Upper lobe of left lung (tissue), 6 donors: ENCODE measurements at places on chromosomes 5 and 9. TPM values are rescaled to one million over a fixed set of nuclear protein-coding genes. Genes with fewer than 3 reads are reported as not detected.

PCDH1 gene
- total RNA-seq, result 88.0 TPM

RAD23B gene
- total RNA-seq, result 33.5 TPM

SPATA31C1 gene
- total RNA-seq, result not detected

OR13D1 gene
- total RNA-seq, result not detected

DIRAS2 gene
- not detected for total RNA-seq

PCDHGA4 gene
- 2.6 TPM for total RNA-seq

SAXO1 gene
- not detected for total RNA-seq

TAL2 gene
- not detected for total RNA-seq

CDX1 gene
- total RNA-seq, result 0.17 TPM

GRCh38 chr9:109052416-109052815 lies 39.1 kb upstream of the CTNNAL1 start:
- H3K4me3 ChIP-seq, result no peak overlapping the region
- no peak for DNase-seq
- H3K36me3 ChIP-seq, result peaks cover 47% of the 10 kb centered on the region
- H3K27ac ChIP-seq, result no peak overlapping the region
- peaks cover 6% of the 10 kb centered on the region for H3K4me1 ChIP-seq

DNA sequence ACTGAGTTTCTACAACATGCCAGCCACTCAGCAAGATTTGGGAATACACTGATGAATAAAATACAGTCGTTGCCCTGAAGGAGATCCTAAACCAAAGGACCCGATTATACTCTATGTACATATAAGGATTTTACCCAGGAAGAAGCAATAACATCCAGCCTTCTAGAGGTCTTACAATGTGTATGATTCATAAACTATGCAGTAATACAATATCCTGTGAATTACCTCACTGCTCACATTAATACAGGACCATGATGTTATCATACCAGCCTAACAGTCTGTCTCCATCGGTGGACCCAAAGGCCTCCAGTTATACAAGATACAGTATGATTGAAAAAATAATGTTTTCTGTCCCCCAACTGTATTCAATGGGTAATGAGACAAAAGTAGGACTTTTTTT lies 310.5 kb upstream of the TRPM3 start:
- no peak for DNase-seq
- no peak overlapping the region for H3K4me3 ChIP-seq
- no peaks in the 10 kb centered on the region for H3K36me3 ChIP-seq
- no peaks in the 10 kb centered on the region for H3K27me3 ChIP-seq
- no peak overlapping the region for H3K27ac ChIP-seq

GRCh38 chr9:113154471-113154870 lies 3.7 kb downstream of the SLC31A2 start:
- H3K27ac ChIP-seq, result peak overlapping the region; percentile 31
- no peaks in the 10 kb centered on the region for H3K27me3 ChIP-seq
- peaks cover 30% of the 10 kb centered on the region for H3K4me1 ChIP-seq
- peaks cover 23% of the 10 kb centered on the region for H3K36me3 ChIP-seq
- peak overlapping the region; percentile 18 for H3K4me3 ChIP-seq
- DNase-seq, result peak; percentile 60

DNA sequence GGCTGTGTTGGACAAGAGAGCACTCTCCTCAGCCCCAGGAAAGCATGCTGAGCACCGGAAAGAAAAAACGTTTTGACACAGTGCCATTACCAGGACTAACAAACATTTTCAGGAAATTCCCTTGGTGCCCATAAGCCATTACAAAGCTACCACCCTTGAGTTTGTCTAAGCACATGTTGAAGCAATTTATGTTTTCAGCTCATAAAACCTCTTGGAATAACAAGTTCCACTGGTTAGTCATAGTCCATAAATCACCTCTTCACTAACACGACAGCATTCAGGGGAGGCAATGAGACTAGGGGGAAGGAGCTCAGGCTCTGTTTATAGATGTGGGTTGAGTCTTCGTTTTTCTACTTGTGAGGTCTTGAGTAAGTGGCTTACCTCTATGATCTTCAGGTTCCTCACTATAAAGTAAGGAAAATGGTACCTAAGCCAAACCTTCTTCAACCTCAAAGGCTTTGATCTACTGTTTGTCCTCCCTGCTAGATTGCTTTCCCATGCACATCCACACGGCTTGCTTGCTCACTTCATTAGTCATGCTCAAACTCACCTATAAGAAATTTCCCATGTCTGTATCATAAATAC lies 65.4 kb downstream of the DRD1 start:
- no peaks in the 10 kb centered on the region for H3K36me3 ChIP-seq
- H3K27me3 ChIP-seq, result no peaks in the 10 kb centered on the region
- no peak for DNase-seq
- H3K4me3 ChIP-seq, result no peak overlapping the region

GRCh38 chr9:23324511-23324910 lies 501.5 kb downstream of the ELAVL2 start:
- no peak overlapping the region for H3K4me3 ChIP-seq
- no peak overlapping the region for H3K27ac ChIP-seq
- H3K4me1 ChIP-seq, result no peaks in the 10 kb centered on the region
- H3K36me3 ChIP-seq, result no peaks in the 10 kb centered on the region
- H3K27me3 ChIP-seq, result no peaks in the 10 kb centered on the region

DNA sequence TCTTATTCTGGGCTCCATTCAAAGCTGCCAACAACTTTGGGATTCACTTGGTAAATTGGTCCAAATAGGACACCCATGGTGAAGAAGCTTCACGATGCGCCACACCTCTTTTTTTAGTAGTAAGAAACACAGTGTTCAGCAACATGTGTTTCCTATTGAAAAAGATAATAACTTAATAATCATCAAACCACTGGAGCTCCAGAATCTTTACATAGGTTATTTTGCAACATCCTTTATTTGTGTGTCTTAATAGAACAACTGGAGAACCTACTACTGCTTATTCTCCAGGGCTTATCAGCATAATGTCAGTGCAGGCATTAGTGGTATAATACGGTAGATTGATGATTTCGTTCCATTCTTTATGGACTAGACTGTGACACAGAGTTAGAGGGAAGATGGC lies 63.3 kb upstream of the DAPK1 start:
- no peaks in the 10 kb centered on the region for H3K4me1 ChIP-seq
- no peaks in the 10 kb centered on the region for H3K27me3 ChIP-seq
- H3K36me3 ChIP-seq, result no peaks in the 10 kb centered on the region
- H3K27ac ChIP-seq, result no peak overlapping the region
- no peak for DNase-seq

DNA sequence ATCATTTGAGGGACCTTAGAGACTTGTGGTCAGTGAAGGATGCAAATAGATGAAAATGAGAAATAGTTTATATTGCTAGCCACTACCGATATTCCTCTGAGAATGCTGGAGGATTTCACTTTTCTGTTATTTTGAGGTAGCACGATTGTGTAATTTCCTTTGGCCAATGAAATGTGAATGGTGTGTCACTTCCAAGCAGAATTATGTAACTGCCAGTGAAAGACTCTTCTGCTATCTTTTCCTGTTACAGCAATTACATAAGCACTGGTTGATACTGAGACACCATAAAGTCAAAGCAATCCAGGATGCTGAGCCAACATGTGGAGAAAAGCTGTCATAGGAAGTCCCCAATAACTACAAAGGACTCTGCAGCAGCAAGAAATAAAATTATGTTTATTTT lies 3.6 kb upstream of the PCDHA2 start:
- H3K4me3 ChIP-seq, result no peak overlapping the region
- DNase-seq, result no peak
- H3K27me3 ChIP-seq, result no peaks in the 10 kb centered on the region

DNA sequence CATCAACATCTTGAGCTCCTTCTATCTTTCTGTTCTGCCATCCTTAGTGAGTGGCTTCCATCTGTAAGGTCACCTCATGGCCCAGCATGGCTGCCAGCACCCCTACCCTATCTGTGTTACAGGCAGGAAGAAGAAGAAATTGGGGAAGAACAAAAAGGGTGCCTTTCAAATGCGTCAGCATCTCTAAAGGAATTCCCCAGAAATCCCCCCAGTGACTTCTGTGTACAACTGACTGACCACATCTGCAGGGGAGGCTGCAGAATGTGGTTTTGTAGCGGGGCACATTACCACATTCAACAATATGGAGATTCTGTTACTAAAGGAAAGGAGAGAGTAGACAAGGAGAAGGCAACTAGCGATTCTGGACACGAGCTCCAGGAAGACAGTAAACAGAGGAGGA lies 40.1 kb downstream of the ALG2 start:
- H3K27ac ChIP-seq, result peak overlapping the region; percentile 28
- no peaks in the 10 kb centered on the region for H3K36me3 ChIP-seq
- DNase-seq, result no peak
- no peaks in the 10 kb centered on the region for H3K27me3 ChIP-seq

DNA sequence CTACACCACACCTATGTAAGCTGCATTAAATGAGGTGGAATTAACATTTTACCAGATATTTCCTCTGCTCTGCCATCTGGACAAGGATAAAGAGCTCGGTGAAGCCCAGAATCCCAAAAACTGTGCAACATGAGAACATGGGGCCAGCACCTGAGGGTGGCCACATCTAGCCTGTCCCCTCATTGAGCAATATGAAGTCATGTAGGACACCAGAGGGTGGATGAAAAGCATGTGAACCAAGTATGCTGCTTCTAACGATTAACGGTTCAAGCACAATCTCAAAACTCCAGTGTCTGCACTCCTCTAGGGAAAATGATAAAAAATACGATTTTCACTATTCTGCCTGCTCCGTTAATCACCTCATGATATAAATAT lies 545.8 kb downstream of the EBF1 start:
- no peaks in the 10 kb centered on the region for H3K27me3 ChIP-seq
- no peak for DNase-seq
- H3K4me1 ChIP-seq, result no peaks in the 10 kb centered on the region
- no peak overlapping the region for H3K4me3 ChIP-seq

DNA sequence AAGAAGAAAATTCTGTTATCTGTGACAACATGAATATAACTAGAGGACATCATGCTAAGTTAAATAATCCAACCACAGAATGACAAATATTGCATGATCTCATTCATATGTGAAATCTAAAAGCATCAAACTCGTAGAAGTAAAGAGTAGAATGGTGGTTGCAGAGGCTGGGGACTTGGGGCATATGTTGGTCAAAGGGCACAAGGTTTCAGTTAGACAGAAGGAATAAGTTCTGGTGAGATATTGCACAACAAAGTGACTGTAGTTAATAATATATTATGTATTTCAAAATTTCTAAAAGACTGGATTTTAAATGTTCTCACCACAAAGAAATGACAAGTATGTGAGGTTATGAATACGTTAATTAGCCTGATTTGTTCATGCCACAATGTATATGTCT lies 24.8 kb downstream of the GRIA1 start:
- no peak overlapping the region for H3K27ac ChIP-seq
- no peaks in the 10 kb centered on the region for H3K36me3 ChIP-seq

- H3K36me3 ChIP-seq, result no peaks in the 10 kb centered on the region
- H3K4me1 ChIP-seq, result peaks cover 62% of the 10 kb centered on the region
- no peak overlapping the region for H3K4me3 ChIP-seq
- DNase-seq, result no peak
- peak overlapping the region; percentile 47 for H3K27ac ChIP-seq
- no peaks in the 10 kb centered on the region for H3K27me3 ChIP-seq
Measured at GRCh38 chr5:177361418-177362291, 3.9 kb downstream of the RGS14 start.

- H3K4me1 ChIP-seq, result no peaks in the 10 kb centered on the region
- no peak overlapping the region for H3K4me3 ChIP-seq
- no peak overlapping the region for H3K27ac ChIP-seq
- H3K36me3 ChIP-seq, result no peaks in the 10 kb centered on the region
- DNase-seq, result peak; percentile 32
Measured at GRCh38 chr5:81213070-81213469, 20.1 kb upstream of the CKMT2 start.

- H3K4me1 ChIP-seq, result peaks cover 4% of the 10 kb centered on the region
- no peaks in the 10 kb centered on the region for H3K27me3 ChIP-seq
- no peak for DNase-seq
- H3K4me3 ChIP-seq, result no peak overlapping the region
- H3K36me3 ChIP-seq, result no peaks in the 10 kb centered on the region
Measured at GRCh38 chr9:18499980-18500379, 26.0 kb downstream of the ADAMTSL1 start.

- H3K4me3 ChIP-seq, result peak overlapping the region; percentile 45
- DNase-seq, result peak; percentile 29
- H3K27ac ChIP-seq, result no peak overlapping the region
- H3K27me3 ChIP-seq, result peaks cover 35% of the 10 kb centered on the region
- peaks cover 37% of the 10 kb centered on the region for H3K4me1 ChIP-seq
Measured at GRCh38 chr9:29211580-29212396, 1638.5 kb upstream of the C9orf72 start.
